ENCODE measurements at places on chromosomes 2 and 18.
A peak's percentile ranks its signal among the peaks of the same experiment; 100 is the strongest.

- DNase-seq = no peak
Measured at GRCh38 chr2:104919127-104919526, 65.2 kb downstream of the POU3F3 start.

DNA sequence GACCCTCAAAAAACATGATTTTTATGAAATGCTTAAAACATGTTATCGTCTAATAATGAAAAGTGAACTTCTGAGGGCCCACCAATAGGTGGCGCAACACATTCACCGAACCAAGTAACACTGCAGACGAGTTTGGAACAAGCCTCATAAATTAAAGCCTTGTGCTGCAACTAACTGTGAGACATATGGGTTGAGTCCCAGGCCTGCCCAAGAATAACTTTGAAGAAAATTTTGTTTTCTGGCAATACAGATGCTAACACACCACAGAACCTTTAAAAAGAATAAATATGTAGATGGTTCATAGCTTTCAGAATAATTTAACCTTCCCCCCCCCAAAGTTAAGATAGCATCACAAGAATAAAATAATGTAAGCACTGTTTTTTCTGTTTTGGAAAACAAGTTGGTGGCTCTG lies 285.9 kb downstream of the RNF144A start:
- peak; percentile 36 for DNase-seq

DNA sequence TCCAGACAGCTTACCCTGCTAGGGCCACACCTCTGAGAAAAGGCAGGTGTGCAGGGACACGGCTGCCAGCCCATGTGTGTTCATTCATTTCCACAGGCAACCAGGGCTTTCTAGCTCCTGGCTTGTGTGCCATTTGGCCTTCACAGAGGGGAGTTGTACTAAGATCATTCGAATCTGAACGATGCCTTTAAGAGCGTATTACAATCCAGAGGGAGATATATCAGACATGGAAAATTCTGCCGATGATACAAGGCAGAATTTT lies 64.2 kb upstream of the OTOF start:
- DNase-seq = no peak

- no peak for DNase-seq
Measured at GRCh38 chr2:10387033-10387432, 61.1 kb downstream of the ODC1 start.

- DNase-seq = no peak
Measured at GRCh38 chr2:205744074-205744591, 61.8 kb downstream of the NRP2 start.

- no peak for DNase-seq
Measured at GRCh38 chr2:27863146-27863545, 27.0 kb downstream of the RBKS start.

DNA sequence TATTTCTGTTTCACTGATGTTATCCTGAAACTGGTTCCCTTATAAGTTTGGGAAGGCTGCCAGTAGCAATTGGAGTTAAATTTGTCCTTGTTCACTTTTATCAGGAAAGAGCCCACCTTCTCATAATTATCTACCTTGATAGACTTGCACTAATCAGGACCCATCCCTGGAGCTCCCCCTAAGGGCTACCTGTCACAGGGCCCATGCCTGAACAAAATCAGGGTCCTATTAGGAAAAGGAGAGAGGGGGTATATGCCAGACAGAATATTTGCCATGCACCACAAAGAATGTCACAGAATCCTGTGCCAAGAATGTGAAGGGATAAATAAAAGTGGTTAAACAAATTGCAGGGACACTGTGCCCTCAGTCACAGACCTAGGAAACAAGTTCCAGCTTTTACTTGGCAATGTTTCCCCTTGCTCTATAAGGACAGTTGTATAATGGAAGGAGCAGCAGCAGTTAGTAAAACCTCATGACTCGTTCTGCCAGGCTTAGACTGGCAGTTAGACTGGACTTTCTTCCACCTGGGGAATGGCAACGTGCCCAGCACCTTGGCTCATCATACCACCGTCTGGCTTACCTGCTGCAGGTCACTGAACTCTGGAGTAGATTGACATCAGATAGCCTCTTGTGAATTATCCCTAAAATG lies 32.3 kb upstream of the VWC2L start:
- no peak for DNase-seq

DNA sequence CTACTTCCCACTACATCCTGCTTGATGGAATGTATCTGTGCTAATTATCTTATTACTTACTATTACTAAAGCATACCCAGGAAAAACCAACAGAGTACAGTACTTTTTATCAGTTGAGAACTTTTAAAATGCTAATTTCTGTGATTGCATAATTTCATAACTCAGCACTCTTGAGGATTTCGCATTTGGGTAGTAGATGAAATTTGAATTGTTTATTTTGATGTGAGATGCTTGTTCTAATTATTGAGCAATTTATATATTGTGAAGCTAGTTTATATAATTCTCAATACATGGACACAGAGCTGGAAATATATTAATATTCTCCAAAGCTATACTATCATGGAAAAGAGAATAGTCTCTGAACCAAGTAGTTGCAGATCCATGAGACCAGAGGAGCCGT lies 104.5 kb upstream of the SP5 start:
- no peak for DNase-seq

- no peak for DNase-seq
Measured at GRCh38 chr2:227759411-227760118, 13.9 kb downstream of the SCYGR8 start.

DNA sequence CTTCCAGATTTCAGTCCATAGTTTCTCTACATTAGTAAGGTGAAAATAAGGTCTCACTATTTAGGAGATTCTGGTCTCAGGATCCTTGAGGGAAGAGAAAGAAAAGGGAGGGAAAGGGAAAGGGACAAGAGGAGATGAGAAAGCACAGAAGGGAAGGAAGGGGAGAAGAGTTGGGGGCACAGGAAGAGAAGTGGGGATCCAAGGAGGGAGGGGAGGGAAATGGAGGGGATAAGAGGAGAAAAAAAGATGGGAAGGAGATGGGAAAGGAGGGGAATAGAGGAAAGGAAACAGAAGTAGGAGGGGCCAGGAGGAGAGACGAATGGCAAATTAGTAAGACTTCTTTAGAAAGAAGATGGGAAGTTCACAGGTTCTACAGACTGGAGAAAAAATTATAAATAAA lies 39.2 kb upstream of the SPTBN1 start:
- DNase-seq = no peak

- DNase-seq = no peak
Measured at GRCh38 chr2:48249025-48249424, 280.9 kb upstream of the STON1 start.

GRCh38 chr2:97722227-97722626 lies 8.9 kb downstream of the ZAP70 start:
- no peak for DNase-seq

DNA sequence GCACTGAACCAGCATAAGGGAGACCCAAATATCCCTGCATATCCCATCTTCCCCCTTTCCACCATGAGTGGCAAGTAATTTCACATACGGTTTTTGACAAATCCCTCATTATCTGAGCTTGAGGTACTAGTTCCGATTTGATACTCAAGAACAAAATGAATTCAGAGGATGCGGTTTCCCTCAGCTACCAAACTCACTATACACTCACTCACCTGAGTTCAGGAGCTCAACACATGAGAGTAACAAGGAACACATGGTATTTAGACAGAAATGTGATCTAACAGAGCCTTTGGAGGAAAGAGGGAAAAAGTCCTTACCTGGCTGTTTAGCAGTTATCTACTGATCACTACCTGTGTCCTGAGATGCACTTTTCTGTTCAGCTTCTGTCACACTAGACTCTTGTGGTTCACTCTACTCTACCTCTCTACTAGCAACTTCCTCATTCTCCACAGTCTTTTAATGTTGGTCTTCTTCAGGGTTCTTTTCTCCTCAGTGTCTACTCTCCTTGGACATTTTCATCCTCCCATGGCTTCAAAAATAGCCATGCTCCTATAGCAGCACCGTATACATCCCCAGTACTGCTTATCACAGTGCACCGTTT lies 25.1 kb downstream of the ASXL2 start:
- no peak for DNase-seq

DNA sequence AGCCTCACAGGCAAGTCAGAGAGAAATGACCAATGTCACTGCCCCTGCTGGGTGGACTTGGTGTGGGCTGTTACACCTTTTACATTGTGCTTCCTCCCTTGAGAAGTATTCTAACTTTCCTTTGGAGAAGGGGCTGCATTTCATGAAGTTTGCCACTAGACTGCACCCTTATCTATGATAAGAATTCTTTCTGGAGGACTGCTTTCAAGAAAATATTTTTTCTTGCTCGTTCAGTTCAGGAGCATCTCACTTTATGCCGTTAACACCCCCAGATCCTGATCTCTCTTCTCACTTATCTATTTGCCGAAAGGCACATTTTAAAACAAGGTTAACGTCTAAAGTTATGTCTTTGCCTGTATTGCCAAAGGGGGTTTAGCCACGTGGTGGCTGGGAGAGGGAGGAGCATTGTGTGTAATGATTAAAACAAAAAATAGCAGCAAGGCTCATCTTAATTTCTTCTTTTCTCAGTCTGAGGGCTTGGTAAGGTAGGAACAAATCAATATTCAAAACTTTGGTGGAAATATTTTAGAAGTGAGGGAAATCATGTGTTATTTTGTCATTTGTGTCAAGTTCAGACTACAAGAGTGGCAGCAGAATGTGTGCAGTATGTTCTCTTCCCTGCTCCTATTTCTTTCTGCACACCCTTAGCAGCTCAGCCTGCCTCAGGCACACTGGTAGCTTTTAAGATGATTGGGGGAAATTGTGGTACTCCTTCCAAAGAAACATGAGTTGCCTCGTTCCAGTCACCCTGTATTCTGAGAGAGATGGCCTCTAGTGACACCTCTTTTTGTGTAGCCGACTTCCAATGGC lies 1.6 kb upstream of the IGFBP5 start:
- no peak for DNase-seq

- DNase-seq = no peak
Measured at GRCh38 chr2:198359308-198359707, 554.9 kb downstream of the PLCL1 start.

DNA sequence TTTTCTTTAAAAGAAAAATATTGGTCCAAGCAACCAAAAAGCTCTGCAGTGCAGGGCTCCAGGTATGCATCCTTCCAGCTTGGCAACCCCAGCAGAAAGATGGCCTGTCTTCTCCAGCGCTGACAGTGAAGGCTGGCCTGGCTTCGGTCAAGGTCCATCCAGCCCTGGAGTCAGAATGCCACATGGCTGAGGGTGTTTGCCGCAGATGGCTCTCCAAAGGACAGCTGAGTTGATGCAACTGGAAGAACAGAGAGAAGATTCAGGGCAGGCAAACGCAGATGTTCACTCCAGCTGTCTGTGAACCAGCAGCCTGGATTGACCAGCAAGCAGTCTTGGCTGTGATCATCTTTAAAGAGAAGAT lies 51.4 kb downstream of the MARCO start:
- DNase-seq = no peak

GRCh38 chr2:69645031-69645431 lies 1.5 kb upstream of the AAK1 start:
- no peak for DNase-seq

DNA sequence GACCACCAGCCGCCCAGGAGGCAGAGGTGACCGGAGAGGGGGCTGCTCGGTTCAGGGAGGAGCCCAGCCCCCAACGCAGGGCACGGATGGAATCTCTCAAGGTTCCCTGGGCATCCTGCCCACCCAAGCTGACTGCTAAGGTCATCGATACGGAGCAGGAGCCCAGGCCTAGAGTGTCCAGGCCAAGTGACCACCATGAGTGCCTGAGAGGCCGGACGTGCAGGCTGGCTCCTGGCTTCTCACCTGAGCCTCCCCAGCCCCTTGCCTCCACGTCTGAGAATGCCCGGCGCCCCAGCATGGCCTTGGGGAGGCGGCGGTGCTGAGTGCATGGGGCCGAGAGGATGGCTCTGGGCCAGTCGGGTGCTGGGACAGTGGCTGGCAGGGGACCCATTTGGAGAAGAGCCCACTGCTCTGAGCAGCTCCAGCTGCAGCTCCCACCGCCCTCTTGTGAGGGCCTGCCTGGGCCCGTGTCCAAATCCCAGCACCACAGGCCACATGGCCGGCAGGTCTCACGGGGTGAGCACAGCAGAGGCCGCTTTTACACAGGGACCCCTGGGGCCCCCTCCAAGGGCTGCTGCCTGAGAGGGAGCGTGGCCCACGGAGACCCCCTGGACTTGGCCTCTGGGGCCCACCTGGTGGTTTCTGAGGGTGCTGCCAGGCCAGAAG lies 102.8 kb upstream of the CTDP1 start:
- no peak for DNase-seq

DNA sequence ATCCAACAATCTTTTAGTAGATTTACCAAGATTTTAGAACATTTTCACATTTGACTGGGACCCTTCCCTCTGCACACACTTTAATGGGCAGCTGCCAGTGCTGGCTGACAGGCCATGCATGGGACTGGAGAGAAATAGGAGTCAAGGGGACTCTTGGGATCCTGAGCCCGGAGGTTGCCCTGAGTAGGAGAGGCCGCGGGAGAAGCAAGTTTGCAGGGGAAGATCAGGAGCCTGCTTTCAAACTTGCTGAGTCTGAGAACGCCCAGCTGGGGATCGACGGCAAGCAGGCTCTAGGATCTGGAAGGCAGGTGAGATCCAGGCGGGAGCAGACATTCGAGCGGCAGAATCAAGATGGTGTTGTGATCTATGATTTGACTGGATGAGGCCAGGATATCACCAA lies 186.1 kb downstream of the HDAC4 start:
- DNase-seq = no peak

DNA sequence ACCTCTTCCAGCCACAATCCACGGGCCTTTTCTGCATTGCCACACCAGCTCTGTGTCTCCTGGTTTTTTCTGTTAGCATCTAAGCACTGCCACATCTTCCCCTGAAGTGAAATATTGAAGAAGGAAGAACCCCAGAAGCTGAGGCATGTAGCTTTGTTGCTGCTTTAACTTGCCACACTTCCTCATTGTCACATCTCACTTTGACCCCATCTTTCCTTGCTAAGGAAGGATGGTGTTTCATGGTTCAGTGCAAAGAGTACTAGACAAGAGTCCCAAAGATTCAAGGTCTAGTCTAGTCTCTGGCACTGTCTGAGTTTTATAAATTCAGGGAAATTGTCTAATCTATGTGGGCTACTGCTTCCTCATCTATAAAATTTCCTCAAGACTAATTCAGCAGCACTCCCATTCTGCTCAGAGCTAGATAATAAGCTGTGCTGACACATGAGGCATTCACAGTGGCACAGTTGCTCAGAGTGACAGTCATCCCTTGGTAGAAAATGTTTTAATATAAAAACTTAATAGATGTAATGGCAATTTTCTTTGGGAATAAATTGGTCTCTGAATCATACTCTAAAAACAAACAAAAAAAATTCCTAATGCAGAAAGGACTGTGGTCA lies 483.0 kb upstream of the ID2 start:
- DNase-seq = no peak

GRCh38 chr2:143312441-143312840 lies 183.2 kb downstream of the ARHGAP15 start:
- no peak for DNase-seq

- no peak for DNase-seq
Measured at GRCh38 chr2:9144046-9144445, 62.6 kb upstream of the ASAP2 start.

Data from NCI-H1417 treated with DMSO at 0.1 percent for 48 hours (cell line).